Right lung (tissue), 10 donors: ENCODE measurements at places on chromosomes 11 and 22. TPM values are rescaled to one million over a fixed set of nuclear protein-coding genes. Genes with fewer than 3 reads are reported as not detected.

FREY1 gene
- polyA plus RNA-seq, result 0.33 TPM

GRCh38 chr11:134987223-134987768 lies 575.3 kb upstream of the B3GAT1 start:
- DNase-seq, result no peak

- DNase-seq, result no peak
Measured at GRCh38 chr11:84914511-84914910, 712.6 kb downstream of the DLG2 start.

DNA sequence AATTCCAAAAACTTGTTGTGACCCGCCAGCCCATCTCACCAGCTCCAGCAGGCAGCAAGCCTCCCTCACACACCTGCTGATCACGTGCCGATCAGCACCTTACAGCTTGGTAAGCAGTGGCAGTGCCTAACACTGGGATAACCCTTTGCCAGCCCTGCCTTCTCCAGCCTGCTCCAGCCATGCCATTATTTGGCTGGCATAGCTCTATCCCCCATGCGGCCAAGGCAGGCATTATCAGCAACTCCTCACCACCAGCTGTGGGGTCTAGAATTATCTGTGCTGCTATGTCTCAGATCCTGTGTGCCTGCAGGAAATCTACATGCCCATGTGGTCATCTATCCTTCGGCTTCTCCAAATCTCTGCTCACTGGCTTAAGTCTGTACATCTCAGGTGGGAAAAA lies 215.0 kb downstream of the ST3GAL4 start:
- DNase-seq, result no peak

DNA sequence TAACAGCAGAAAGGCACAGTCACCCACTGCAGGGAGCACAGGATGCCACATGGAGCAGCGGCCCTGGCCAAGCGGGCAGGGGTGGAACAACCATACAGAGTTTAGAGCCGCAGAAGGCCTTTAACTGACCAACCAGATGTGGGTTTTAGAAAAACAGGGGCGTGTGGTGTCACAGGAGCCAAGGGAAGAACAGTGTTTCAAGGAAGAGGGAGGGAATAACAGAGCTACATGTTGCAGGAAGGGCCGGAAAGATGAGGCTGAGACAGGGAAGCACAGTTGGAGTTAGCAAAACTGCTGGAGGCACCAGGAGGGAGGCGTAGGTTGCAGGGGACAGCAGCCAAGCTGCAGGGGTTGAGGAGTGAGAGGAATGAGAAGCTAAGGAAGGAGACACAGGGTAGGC lies 7.8 kb upstream of the NAA40 start:
- no peak for DNase-seq

- DNase-seq, result no peak
Measured at GRCh38 chr11:120097721-120098385, 40.1 kb downstream of the TRIM29 start.

EPS8L2 gene
- polyA plus RNA-seq, result 41.3 TPM

GRCh38 chr22:39718921-39719475 lies 148.4 kb downstream of the CACNA1I start:
- DNase-seq, result no peak

GLYATL2 gene
- polyA plus RNA-seq, result 2.4 TPM

DNA sequence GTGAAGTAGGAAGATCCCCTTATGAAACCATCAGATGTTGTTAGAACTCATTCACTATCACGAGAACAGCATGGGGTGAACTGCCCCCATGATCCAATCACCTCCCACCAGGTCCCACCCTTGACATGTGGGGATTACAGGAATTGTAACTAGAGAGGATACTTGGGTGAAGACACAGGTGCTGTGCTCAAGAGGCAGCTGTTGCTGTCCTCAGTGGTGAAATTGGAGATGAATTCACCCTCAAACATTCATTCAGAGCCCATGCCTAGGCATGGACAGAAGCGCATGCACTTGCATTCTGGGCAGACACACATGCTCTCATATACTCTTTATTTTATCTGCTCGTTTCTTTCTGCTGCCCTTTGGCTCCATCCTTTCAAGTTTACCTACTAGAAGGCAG lies 385.0 kb downstream of the INSC start:
- no peak for DNase-seq

DNA sequence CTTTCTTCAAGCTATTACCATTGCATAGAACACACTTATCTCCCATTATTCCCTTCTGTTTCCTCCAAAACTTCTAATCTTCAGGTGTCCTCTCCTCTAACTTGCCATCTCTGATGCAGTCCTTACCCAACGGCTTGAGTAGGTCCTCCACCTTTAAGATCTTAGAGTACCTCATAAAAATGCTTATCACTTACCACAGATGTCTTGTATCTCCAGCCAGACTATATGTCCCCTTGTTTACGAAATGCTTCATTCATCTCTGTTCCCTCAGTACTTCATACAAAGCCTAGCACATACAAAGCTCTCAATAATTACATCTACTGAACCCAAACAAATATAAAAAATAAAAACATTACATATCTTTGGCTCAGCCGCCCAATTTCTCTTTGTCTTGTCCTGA lies 49.2 kb downstream of the PAK1 start:
- no peak for DNase-seq

- peak; percentile 24 for DNase-seq
Measured at GRCh38 chr11:111514216-111515031, at the start of gene HOATZ. HOATZ (plus strand) TSS chr11:111514778; CDS start chr11:111514785, 7 bp downstream.

- no peak for DNase-seq
Measured at GRCh38 chr11:113593698-113594308, 112.3 kb downstream of the TMPRSS5 start.

GRCh38 chr11:70756341-70756740 lies 358.0 kb downstream of the CTTN start:
- no peak for DNase-seq

CEND1 gene
- polyA plus RNA-seq, result 0.18 TPM

DDX25 gene
- 0.94 TPM for polyA plus RNA-seq

GRCh38 chr11:13551834-13552233 lies 56.0 kb upstream of the PTH start:
- no peak for DNase-seq

DNA sequence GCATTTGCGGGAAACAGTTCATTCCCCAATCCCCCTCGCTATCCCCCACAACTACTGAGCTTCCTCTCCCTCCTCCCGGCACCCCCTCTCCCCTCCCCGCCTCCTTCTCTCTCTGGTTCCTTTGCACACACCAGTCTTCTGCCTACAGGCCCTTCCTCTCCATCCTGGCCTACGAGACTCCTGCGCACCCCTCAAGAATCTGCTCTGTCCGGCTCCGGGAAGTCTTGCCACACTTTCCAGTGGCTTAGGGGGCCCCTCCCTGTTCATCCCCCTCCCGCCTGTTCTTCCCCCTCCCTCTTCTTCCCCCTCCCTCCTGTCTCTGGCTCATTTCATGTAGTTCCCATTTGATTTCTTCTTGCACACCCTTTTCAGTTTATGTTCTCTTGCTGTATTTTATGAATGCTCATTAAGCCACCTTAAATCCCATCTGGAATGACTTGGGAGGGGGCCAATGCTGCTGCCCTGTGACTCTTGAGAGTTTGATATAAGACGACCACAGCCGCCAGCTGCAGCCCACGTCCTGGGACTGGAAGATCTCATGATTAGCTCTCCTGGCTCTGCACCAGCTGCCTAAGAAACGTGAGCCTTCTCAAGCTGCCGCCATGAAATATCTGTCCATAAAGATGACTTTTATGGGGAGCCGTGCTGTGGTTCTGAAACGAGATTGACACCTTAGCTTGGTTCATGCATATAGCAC lies 50.9 kb downstream of the RPS6KA4 start:
- DNase-seq, result no peak

CD3E gene
- 1.9 TPM for polyA plus RNA-seq

LYVE1 gene
- 241 TPM for polyA plus RNA-seq

DNA sequence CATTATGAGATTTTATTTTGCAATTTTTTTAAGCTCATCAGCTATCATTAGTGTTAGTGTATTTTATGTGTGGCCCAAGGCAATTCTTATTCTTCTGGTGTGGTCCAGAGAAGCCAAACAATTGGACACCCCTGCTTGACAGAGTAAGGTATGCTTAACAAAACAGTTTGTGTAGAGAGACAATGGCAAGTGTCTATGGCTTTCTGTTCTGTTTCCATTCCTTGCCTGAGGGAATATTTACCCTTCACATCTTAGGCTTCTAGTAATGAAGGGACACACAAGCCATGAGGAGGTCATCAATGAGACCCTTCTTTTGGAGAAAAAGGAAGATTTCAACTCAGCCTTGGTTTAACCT lies 1278.4 kb upstream of the TENM4 start:
- DNase-seq, result no peak

DNA sequence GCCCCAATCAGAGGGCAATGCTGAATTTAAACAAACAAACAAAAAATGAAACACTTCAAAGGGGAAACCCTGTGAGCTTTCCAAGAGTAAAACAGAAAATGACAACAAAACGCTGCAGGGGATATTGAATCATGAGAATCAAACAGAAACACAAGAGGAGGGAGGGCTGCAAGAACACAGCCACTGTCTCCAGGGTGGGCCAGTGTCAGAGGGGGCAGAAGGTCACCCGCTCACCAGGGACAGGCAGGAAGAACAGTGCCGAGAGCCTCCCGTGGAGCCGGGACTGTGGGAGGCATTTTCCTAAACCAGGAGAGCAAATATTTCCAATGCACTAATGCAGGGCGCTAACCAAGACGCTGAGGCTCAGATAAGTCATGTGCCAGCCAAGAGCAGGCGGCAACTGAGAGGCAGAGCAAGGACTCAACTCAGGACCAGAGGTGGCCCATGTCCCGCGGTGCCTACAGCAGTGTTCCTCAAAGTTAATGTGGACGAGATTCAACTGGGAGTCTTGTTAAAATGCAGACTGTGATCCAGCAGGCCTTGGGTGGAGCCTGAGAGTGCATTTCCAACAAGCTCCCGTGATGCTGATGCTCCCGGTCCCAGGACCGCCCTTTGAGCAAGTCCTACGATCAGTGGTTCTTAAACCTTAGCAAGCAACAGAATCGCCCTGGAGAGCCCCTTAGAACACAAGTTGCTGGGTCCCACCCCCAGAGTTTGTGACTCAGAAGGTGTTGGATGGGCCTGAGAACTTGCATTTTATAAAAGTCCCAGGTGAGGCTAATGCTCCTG lies 197.2 kb downstream of the TENM4 start:
- no peak for DNase-seq

CTR9 gene
- polyA plus RNA-seq, result 47.4 TPM

GRCh38 chr11:2694495-2694894 lies 5.3 kb downstream of the KCNQ1OT1 start:
- no peak for DNase-seq

- DNase-seq, result no peak
Measured at GRCh38 chr22:36467946-36468345, 13.5 kb downstream of the TXN2 start.

GRCh38 chr22:44362249-44363012 lies 49.7 kb upstream of the SHISAL1 start:
- no peak for DNase-seq

DNA sequence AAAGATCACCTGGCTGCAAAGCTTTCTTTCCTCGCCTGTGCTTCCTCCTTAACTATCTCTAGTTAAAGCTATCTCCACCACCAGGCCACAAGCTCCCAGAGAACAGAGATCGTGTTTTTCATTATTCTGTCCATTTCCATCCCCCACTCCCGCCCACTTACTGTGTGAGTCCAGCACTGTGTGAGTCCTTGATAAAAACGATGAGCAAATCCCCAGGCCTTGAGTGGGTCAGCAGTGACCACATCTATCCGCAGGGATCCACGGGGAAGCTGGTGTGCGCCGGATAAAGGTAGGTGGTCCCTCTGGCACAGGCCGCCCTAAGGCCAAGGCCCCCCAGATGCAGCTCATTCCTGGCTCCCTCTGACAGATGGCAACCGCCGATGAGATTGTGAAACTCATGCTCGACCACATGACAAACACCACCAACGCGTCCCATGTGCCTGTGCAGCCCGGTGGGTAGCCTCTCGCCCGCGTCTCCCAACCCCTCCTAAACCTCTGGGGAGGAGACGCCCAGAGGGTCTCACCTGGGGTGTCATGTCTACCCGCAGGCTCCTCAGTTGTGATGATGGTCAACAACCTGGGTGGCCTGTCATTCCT lies 9.3 kb downstream of the TKFC start:
- DNase-seq, result no peak

- DNase-seq, result no peak
Measured at GRCh38 chr11:76236092-76236999, 30.0 kb upstream of the WNT11 start.

DNA sequence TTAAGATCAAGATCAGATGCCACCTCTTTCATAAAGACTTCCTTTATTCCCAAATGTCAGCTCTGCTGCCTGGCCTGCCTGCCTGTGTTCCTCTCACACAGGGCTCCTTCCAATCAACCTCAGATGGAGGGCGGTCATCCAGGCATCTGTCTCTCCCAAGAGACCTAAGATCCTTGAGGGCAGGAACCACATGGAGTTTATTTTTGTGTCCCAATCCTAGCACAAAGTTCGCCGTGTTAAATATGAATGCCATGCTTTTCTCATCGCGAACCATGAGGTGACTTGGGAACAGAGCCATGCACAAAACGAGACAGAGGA lies 72.7 kb upstream of the ARFGAP3 start:
- DNase-seq, result no peak
